ENCODE measurements at places on chromosomes 2 and 18.

DNA sequence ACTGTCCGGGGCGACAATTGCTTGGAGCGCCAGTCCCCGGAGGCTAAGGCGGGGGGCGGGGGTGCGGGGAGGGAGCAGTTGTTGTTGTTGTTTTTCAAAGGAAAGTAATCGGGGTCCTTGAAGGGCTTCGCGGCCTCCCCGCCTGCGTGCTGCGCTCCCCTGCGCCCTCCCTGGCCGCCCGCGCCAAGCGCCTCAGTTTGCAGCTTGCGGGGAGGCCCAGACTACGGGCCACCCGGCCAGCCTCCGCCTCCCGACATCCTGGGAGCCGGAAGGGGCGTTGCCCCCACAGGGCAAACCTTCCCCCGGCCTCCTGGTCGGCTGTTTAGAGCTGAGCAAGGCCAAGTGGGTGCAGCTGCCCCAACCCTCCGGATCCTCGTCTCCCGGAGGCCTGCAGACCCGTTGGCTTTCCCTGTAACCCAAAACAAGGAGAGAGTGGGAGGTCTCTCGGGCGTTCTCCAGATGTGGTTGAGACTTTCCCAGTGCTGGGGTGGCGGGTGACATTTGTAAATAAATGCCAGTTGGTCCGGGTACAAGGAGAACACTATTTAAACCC is 3.7 kb upstream of the SIX3 start:
- no peak for DNase-seq

DNA sequence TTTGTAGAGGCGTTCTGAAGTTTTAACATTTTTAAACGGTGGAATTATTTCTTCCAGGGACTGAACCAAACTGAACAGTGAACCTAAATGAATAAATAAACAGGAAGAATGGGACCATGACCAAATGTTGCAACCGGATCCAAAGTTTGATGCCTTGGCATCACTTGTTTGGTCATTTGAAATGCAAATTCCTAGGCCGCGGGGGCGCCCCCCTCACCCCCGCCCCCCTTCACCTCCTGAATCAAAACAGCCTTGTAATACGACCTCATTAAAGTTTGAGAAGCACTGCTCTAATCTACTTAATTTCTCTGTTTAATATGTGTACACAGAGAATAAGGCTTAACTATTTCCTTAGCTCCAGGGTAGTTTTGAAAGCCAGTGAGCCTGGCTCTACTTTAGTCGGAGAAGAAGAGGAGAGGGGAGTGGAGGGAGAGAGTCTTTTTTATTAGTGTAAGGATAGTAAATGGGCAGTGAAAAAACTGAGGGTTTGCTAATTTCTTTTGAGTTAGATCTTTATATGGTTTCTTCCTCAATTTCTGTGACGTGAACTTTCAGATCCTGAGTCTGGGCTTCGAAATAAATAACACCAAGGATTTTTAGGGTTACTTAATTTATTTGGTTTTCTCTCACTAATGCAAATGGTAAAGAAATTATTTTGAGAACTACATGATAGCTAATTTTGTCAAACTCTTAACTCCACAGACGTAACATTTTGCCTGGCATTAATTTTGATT is 5.7 kb downstream of the C2orf80 start:
- DNase-seq: no peak

DNA sequence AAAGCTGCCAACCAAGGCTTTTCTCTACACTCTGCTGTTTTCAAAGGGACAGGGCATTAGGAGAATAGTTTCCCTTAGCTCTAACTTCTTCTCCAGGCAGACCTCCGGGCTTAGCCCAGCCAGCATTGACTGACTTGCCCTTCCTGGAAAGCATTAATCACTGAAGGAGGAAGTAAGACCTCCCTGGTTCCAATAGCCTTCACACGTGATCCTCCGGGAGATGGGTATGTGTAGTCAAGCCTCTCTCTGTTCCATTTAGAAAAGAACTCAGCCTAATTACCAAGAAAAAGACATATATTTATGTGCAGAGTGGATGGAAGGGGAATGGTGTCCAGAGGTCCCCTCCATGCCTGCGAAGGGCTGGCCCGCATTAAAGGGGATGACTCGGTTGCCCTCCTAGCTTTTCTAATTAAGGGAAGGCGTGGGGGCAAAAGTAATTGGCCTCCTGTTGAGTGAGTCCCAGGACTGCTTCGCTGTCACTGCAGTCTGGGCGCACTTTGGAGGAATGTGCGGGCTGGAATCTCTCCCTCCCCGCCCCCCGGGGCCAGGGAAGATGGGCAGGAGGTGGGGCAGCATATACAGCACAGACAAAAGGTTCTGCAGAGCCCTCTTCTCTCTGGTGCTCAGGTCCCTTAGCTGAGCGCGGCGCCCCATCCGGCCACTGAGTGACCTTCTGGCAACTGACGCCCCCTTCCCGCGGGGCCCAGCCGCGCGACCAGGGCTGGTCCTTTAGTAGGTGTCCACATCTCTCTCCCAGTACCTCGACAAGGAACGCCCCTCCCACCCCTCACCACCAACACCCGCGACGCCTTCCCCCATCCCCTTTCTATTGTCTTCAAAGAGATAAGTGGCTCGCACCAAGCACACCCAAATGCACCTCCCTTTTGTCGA is 686.0 kb downstream of the NRXN1 start:
- DNase-seq: no peak

DNA sequence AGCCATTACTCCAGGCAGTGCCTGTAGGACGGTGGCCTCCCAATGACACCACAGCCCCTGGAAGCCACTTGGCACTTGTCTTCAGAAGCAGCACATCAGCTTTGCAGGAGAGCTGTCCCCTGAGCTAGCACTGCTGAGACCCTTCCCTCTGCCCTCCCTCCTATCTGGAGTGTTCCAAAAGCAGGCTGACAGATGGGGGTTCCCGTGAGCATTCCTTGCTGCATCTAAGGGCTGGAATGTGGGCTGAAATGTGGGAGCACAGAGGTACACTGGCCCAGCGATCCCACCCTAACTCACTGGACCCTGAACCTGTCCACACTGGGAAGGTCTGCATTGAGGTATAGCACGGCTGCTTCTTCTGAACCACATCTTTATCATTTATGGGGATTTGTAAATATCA is 230.1 kb downstream of the ANAPC1 start:
- no peak for DNase-seq

DNA sequence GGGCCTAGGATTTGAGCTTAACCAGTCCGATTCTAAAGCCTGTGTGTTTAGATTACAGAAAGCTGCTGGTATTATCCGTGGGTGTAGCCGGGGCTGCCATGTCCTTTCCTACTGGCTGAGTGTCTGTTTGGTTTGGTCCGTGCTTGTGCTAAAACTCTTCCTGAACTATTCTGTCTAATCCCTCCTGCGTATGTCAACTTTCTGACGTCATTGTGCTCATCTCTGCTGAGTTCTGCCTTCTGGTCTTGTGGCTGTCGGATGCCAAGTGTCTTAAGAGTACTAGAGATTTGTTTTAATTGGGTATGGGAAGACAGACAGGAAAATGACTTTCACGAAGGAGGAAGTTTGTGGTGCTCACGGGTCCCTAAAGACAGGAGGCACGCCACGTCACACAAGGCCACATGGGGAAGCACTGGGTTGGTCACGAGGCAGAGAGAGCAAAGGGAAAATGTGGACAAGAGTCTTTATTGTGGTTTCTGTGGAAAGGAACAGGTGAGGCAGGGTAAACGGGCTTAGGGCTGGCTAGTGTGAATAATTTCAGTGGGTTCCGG is 31.8 kb upstream of the NTSR2 start:
- no peak for DNase-seq

GRCh38 chr2:123826729-123827271 is 198.3 kb upstream of the CNTNAP5 start:
- DNase-seq: no peak

- no peak for DNase-seq
Observed at GRCh38 chr18:26545335-26546123, 2.8 kb downstream of the KCTD1 start.

DNA sequence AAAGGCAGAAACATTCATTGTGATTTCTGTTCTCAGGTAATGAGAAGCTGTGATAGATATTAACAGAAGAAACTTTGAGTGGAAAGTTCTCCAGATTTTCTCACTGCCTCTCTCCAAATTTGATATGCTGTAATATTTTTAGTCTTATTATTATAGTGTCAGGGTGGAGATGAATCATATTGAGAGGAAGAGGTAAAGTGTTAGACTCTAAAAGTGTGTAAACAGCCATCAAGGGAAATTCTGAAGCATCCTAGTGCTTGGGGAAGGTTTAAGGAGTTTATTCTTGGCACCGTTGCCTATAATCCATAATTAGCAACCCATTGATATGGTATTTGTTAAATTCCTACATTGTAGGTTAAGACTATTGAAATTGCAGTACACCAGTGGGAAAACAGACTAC is 104.7 kb upstream of the NABP1 start:
- DNase-seq: no peak

- DNase-seq: peak; percentile 74
Observed at GRCh38 chr2:8059255-8059654, 622.6 kb upstream of the ID2 start.

GRCh38 chr2:136422512-136422911 is 304.6 kb upstream of the CXCR4 start:
- DNase-seq: no peak

GRCh38 chr2:239917125-239917956 is 107.8 kb downstream of the NDUFA10 start:
- DNase-seq: no peak

GRCh38 chr2:10527585-10527984 is 79.5 kb upstream of the ODC1 start:
- no peak for DNase-seq

DNA sequence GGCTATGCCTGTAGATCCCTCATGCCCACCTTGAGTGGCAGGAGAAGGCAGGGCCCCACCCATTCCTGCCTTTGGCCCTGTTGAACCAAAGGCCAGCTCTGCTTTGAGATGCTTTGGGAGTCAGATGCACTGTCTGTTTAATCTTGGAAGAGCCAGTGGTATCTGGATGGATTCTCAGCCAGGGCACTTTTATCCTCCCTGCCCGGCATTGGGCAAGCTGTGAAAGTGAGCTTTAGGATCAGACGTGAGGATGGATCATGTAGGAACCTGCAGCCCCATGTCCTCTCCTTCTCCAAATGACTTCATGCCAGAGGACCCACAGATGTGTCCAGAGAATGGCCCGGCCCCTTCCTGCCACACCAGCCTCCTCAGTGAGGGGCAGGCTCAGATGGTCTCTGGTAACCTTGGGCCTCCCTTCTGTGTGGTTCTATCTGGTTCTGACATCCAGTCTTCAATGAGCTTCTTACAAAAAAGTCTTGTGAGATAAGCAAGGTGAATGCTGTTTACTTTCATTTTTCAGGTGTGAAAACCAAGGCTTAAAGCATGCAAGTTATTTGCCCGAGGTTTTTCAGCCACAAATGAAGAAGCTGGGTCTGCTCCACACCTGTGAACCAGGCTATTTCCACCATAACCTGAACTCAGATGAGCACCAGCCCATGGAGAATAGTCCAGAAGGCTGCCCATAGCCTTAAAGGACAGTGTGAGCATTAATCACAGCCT is 123.8 kb downstream of the KCTD1 start:
- DNase-seq: no peak

- no peak for DNase-seq
Observed at GRCh38 chr2:48824116-48824515, 68.6 kb upstream of the LHCGR start.

DNA sequence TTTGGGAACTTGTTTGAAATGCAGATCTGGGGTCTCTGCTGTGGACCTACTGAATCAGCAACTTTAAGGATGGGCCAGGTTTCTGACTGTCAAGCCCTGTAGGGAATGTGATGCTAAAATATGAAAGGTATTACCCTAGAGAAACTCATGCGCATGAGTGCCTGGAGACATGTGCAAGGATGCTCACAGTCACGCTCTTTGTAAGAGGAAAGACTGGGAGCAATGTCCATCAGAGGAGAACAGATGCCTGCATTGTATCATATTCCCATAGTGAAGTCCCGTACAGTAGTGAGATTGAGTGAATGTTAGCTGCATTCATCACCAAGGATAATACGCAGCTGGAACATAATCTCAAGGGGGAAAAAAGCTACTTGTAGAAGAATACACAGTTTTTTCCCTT is 14.1 kb downstream of the ZNF407 start:
- no peak for DNase-seq

DNA sequence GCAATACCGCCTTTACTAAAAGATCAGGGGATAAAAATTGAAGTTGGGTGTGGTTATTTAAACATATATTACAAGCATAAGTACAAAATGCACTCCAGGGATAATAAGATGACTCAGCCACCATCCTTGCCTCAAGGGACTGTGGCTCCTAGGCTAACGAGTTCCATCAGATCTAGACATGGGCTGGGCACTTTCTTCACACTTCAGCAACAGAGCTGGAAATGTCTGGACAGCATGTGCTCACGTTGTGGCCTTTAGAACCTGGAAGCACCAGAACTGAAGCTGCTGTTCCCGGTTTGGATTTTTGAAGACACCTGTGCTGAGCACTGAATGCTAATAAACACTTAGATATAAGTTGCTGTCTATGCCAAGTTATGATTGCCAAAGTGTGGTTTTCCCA is 384.2 kb upstream of the SALL3 start:
- DNase-seq: no peak

GRCh38 chr2:118650327-118650726 is 197.1 kb downstream of the EN1 start:
- no peak for DNase-seq

DNA sequence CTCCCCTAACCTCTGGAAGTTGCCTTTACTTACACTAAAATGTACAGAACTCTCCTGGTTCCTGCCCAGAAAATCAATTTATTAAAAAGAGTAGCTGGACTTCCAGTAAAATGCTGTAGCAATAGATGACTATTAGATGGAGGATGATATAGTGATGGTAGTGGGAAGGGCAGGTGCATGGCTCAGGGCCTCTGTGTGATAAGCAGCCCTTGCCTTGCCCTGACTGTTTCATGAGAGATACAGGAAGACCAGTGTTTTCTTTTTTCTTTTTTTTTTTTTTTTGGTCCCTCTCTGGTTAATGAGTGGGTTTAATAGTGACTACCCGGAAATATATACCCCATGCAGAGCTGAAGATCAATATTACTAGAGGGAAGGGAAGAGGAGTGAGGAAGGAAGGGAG is 48.7 kb upstream of the NEDD4L start:
- DNase-seq: no peak

GRCh38 chr2:120991441-120991840 is 255.8 kb downstream of the GLI2 start:
- DNase-seq: no peak

DNA sequence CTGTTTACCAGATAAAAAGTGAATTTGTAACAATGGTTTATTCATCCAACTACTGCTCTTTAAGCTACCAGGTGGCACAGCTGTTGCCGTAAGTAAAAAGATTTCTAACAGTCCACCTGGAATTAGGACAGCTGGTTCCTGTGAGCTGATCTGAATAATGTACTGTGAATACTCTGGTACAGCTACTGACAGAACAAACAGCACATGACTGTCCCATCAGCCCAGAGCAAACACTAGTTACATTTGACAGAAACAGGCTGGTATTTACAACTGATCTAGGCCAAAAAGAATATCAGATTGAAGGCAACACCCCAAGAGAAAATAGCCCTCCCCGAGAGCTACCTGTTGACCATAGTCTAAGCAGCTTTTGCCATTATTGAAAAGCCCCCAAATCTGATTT is 840.4 kb downstream of the CPS1 start:
- peak; percentile 80 for DNase-seq

DNA sequence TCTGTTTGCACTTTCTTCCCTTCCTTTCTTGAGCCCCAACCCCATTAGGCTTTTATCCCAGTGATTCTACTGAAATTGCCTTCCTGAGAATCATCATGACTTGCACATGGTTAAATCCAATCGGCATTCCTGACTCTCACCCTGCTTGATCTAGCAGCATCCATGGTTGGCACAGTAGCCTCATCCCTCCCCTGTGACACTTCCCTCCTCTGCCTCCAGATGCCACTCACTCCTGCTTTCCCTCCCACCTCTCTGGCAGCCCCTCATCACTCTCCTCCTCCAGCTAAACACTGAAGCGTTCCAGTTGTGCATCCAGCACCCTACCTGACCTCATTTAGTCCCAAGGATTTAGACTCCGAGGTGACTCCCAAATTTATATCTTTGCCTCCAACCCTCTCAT is 114.7 kb downstream of the GALNT14 start:
- DNase-seq: no peak
